ENCODE measurements at places on chromosomes 12 and 14. TPM values are rescaled to one million over a fixed set of nuclear protein-coding genes. Genes with fewer than 3 reads are reported as not detected.

NEUROD4 gene
- not detected for total RNA-seq

MAGOHB gene
- total RNA-seq, result 21.1 TPM

TRMT61A gene
- total RNA-seq, result 10.6 TPM

TC2N gene
- 0.26 TPM for total RNA-seq

GLT1D1 gene
- under 0.01 TPM for total RNA-seq

CD69 gene
- total RNA-seq, result not detected
